ENCODE measurements at places on chromosomes 13 and 19.
A peak's percentile ranks its signal among the peaks of the same experiment; 100 is the strongest.

- DNase-seq = peak; percentile 70
Measured at GRCh38 chr19:2253106-2254063, 2.8 kb downstream of the JSRP1 start.

DNA sequence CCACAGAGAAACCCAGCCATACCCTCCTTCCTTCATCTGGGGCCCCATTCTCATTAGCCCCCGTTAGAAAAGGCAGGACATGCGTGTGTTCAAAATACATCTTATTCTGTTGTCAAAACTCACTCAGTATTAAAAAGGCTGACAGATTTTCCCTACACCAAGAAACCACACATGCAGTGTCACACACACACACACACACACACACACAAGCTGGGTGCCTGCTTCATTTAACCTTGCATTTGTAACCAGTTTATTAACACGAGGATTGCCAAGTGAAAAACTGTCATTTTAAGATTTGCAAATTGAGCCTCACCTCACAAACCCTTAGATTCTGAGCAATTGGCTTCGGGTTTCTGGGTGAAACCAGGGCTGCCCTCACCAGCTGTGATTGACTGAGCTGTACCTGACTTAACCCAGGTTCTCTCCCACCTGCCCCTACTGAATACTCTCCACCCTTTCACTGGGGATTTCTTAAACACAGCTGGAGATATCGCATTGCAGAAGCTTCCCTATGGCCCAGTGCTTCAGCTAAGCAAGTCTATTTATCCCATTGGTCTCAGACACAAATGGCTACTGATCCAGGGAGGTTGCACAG, 172.7 kb upstream of the ZNF507 start:
- no peak for DNase-seq

- no peak for DNase-seq
Measured at GRCh38 chr13:110179116-110179856, 127.7 kb downstream of the COL4A1 start.

GRCh38 chr19:49808711-49809159, 4.4 kb downstream of the FUZ start:
- DNase-seq = peak; percentile 80

DNA sequence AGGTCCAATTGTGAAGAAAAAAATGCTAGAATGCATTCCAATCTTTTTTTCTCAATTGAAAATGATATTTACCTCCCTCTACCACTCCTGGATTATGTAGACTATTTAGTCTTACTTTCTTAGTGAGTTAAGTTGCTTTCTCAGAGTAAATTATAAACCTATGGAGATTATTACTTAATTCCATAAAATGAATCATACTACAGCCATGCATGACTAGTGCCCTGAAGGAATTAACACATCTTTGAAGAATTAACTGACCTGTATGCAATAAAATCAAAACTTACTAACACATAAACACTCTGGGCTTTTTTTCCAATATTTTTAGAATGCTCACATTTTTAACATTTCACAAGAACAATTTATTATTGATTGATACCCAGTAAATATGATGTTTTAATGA, 379.4 kb upstream of the DACH1 start:
- DNase-seq = no peak

GRCh38 chr19:8461376-8461775, 16.6 kb downstream of the HNRNPM start:
- DNase-seq = no peak

DNA sequence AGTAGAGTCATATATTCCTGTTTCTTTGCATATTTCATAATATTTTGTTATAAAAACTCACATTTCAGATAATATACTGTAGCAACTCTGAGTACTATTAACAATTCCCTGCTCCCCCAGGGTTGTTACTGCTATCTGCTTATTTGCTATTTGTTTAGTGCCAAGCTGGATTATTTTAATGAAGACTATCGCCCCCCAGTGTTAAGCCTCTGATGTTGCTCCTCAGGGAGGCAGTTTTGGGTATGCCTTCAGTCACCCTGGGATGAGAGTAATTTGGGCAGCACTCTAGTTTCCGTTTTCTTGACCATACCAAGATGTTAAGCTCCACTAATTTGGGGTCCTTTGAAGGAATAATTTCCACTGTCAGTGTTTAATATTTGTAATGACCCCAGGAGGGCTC, 46.0 kb downstream of the MICU2 start:
- no peak for DNase-seq

GRCh38 chr13:35888457-35888883, 242.7 kb downstream of the DCLK1 start:
- DNase-seq = no peak

Data from activated gamma-delta T cell treated with Interleukin-2 at 50 U/mL for 16 hours (primary cell).